GM13976 (cell line): ENCODE measurements at places on chromosomes 16 and 17.

DNA sequence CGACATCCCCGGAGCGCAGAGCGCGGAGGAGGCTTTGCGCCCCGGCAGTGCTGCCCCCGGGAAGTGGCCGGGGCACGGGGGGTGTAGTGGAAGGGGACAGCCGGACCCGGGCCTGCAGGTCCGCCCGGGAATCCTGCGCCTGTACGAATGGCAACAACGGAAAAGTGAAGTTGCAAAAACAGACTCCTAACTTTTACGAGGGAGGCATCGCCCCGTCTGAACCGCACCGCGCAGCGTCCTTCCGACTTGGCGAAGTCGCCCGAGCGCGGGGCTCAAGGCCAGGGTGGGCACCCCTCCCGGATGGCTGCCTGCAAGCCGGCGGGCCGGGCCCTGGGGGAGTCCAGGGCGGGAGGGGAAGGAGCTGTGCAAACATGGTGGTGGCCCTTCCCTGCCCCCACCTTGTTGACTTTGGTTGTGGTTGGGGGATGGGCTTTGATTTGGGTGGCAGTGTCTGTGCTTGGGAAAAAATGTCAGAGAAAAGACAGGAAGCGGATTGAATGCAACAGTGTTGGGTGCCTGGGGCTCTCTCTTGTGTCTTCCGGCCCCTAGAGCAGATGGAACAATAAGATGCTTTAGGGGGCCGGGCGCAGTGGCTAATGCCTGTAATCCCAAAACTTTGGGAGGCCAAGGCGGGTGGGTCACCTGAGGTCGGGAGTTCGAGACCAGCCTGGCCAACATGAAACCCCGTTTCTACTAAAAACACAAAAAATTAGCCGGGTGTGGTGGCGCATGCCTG lies 675 bp downstream of the RNF213 start:
- no peak for DNase-seq

DNA sequence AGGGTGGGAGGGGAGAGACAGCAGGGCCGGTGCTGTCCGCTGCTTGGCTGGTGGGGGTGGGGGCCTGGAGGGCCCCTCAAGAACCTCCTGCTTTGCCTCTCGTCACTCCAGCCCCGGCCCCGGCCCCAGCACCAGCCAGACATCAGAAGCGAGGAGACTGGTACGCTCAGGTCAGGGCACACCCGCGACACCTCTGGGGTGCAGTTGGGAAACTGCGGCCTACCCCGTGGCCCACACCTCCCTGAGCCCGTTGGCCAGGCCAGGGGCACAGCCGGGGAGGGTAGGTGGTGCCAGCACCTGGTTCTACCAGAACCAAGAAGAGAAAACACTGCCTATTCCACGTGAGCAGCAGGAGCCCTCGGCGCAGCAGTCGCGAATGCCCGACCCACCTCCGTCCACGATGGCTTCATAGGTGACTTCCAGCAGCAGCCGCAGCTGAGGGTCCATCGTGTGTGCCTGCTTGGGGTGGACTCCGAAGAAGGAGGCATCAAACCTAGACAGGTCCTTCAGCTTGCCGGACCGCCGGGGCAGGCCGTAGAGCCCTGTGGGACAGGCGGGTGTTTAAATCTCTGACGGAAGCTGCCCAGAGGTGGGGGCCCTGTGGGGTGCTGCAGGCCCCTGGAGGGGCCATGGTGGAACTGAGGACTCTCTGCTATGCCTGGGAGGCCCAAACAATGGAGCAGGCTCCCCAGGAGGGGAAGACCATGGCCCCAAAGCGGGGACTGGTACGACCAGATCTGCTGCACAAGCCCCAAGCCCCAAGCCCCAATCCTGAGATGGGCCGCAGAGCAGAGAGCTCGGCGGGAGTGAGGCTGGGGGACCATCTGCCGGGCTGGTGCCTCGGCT lies 2.9 kb downstream of the FASN start:
- no peak for DNase-seq

DNA sequence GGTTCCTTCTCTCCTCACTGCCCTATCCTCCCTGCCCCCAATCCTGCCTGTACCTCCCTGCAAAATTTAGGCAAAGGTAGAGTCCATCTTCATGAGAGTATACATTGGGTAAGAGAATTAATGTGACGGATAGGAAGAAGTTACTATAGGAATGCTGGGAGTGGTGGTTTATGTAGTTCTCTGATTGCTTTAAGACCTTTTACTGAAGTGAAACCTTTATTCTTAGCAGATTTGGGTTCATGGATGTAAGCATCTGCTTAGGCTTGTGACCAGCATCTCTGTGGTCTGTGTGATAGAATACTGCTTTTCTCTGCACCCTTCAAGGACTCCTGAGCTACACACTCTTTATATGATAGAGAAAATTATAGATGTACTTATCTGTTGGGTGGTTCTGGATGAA lies 127.3 kb downstream of the PRKCA start:
- no peak for DNase-seq

DNA sequence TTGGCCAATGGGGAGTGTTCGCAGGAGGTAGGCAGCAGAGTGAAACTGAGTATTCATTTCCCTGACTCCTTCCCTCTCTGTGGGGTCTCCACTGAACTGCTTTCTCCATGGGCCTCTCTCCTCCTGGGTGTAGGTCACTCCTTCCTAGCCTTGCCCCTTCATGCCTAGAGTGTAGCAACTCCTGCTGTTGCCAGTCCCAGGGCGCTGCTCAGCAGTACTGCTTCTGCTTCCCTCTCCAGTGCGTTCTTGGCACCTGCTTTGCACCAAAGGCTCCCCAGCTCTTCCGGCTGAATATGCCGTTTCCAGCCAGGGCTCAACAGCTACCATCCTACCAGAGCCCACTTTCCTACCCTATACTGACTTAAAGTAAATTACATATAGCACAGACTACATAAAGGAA lies 92.2 kb downstream of the MAF start:
- no peak for DNase-seq

- DNase-seq: no peak
These were observed 8.3 kb downstream of the LIG3 start for GRCh38 chr17:34988644-34989043.

DNA sequence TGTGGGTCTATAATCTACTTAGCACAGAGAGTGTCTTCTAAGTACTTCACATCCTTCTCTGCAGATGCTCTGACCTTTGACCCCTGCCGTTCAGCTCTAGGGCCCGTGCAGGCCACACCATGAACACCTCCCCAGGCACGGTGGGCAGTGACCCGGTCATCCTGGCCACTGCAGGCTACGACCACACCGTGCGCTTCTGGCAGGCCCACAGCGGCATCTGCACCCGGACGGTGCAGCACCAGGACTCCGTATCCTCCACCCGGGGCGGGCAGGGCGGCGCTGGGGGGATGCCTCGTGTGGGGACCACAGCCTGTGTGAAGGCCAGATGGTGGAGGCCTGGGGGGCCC lies 686 bp downstream of the MLST8 start:
- DNase-seq: no peak

DNA sequence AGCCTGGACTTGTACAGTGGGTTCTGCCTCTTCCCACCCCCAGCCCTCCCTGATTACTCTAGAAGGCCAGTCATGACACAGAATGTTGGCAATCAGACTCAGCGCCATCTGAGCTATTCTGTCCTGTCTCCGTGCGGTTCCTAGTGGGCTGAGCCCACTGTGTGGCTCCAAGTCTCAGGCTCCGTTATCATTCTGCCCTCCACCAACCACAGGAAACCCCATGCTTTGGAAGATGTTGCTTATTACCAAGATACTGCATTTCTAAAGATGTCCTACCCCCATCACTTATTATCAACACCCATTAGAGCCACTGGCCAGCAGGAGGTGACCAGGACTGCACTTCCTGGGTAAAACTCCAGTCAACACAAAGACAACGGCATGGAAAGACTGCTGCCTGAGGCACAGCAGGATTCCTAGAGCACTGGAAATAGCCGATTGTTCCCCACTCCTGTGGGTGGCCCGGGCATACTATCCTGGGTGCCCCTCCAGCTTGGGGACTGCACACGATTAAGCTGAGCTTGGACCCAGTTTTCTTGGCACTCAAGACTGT lies 133.6 kb downstream of the AATF start:
- DNase-seq: no peak

GRCh38 chr16:27677263-27677662 lies 127.3 kb downstream of the KATNIP start:
- DNase-seq: no peak

DNA sequence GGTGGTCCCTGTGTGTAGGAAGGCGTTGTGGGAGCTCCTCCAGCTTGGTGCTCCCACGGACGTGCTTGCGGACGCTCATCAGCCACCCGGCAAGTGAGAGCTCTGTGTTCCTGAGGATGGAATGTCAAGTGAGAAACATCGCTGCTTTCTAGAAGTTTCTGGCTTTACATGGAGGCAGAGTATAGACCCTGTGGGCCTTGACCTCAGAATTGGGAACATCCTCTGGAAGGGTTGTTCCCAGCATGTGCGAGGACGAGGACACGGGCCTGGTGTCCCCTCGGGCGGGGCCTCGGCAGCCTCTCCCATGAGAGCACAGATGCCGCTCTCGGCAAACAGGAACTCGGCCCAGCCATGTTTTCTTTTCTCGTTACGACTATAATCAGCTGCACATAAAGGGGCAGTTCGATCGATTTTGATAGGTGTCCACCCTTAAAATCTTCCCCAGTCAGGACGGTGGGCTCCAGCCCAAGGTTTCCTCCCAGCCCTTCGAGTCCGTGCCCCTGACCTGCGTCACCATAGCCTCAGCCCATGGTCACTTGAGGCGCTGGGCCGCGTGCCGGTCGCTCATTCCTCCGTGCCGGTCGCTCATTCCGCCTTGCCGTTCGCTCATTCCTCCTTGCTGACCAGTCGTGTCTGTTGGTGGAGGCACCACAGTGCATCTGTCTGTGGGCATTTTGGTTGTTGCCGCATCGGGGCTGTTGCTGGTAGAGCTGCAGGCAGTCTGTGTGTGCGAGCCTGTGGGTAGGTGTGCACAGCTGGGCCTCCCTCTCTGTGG lies 91.3 kb upstream of the ZNF750 start:
- no peak for DNase-seq

DNA sequence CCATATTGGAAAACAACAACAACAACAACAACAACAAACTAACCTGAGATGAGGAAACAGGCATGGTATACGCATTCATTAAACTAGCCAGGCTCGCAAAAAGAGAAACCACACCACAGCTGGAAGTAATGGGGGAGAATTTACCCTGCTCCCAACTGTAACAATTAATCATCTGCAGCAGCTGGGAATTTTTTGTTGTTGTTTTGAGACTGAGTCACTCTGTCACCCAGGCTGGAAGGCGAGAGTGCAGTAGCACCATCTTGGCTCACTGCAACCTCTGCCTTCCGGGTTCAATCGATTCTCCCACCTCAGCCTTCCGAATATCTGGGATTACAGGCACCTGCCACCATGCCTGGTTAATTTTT lies 16.3 kb downstream of the PRPSAP1 start:
- no peak for DNase-seq

DNA sequence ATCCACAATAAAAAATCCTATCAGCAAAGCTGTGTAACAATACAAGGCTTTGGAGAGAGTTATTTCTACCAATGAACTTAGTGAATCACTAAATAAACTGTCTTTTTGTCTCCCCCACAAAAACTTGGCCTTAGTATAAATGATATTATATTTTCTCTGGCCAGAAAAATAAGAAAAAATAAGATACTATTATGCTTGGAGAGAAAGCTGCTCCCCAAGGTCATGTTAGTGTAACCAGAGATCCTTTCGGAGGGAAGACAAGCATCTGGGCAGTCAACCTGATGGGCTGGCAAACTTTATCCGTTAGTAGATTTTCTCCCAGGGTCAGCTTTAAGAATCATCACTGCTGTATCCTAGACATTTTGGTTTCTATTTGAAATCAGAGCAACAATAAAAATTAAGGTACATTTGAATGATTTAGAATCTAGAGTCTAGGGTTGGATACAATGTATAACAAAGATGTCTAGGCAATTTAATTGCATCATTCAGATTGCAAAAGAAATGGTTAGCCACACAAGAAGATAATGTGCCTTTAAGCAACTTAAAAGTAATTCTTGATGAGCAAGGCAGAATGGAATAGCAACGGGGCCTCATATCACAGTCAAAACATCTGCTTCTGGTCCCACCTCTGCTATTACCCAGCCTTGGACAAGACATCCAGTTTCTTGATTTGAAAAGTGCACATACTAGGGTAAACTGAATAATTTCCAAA lies 280.4 kb downstream of the SLC39A11 start:
- DNase-seq: no peak

DNA sequence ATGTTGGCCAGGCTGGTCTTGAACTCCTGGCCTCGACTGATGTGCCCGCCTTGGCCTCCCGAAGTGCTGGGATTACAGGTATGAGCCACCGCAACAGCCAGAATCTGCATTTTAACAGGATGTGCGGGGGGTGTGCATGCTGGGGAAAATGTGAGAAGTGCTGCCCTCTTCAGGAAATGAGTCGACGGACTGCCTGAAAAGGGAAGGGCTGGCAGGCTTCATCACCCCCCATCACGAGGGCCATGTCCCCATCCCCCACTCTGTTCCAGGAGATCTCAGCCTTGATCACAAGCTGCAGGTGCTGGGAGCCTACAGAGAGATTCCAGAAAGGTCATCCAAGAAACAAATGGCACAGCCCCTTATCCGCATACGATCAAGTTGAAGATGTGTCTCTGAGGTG lies 195.3 kb upstream of the RPL38 start:
- DNase-seq: no peak

- no peak for DNase-seq
These were observed 66.4 kb upstream of the SMIM36 start for GRCh38 chr17:55577687-55578086.

GRCh38 chr17:44552361-44552760 lies 4.9 kb upstream of the FZD2 start:
- DNase-seq: no peak

DNA sequence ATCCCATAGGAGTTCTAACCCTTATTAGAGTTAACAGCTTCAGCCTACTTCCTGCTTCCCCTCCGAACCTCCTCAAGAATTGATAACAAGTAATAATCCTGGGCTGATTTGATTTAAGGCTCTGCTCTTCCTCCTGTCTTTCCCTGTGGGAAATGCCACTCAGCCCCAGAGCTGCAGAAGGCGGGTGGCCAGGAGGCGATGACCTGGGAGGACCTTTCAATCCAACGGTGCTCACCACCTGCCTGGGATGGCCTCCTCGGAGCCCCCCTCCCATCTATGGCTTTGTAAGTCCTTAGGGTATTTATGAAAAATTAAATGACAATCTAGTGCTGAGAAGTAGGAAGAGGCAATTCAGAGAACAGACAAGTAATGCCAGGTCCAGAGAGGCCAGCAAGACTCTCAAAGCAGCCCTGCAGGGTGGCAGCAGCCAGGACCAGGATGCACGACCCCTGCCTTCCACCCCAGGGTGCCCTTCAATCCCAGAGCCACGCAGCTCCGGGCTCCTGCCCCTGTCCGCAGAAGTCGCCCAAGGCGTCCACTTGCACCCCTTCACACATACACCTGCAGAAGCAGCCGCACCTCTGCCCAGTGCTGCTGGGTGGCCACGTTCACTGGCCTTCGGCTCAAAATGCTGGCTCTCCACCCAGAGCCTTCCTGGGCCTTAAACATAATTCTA lies 34.3 kb downstream of the ABR start:
- DNase-seq: no peak
